CD4-positive, alpha-beta T cell (primary cell): ENCODE measurements at places on chromosomes 12 and 14. TPM values are rescaled to one million over a fixed set of nuclear protein-coding genes. Genes with fewer than 3 reads are reported as not detected.

GRCh38 chr14:70709726-70710382 lies 68.1 kb downstream of the TTC9 start:
- DNase-seq: no peak

GRCh38 chr12:321606-322326 lies 59.1 kb upstream of the SLC6A13 start:
- DNase-seq: no peak

TRMT61A gene
- total RNA-seq: 9.8 TPM

XPOT gene
- total RNA-seq: 39.6 TPM

GLTP gene
- total RNA-seq: 24.8 TPM
